ENCODE measurements at places on chromosomes 6 and 20. TPM values are rescaled to one million over a fixed set of nuclear protein-coding genes. Genes with fewer than 3 reads are reported as not detected.
A peak's percentile ranks its signal among the peaks of the same experiment; 100 is the strongest.

- DNase-seq: no peak
Measured at GRCh38 chr6:135325624-135326424, 144.7 kb downstream of the MYB start.

The CST7 gene
- total RNA-seq: 0.76 TPM

GRCh38 chr20:59771506-59772372 lies 161.7 kb downstream of the SYCP2 start:
- no peak for DNase-seq

DNA sequence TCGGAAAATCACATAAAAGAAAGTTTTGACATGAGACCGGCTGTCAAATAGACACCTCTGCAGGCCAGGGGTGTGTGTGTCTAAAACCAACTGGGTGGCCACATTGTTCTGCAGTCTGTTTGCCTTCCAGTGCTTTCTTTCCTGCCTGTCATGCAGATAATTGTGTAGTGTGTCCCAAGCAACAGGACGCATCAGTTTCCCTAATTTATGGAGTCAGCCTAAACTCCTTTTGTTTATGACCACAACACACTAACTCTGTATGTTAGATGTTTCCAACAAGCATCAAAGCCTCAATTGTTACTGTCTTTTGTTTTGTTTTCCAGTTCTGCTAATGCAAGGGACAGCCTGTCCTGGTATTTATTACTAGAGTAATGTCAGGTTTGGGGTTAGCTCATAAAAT lies 205.7 kb downstream of the ATXN1 start:
- DNase-seq: no peak

GRCh38 chr6:8881663-8882062 lies 446.3 kb upstream of the SLC35B3 start:
- DNase-seq: no peak

- DNase-seq: no peak
Measured at GRCh38 chr6:27899543-27899942, 12.7 kb downstream of the OR2B2 start.

The MAFB gene
- 21.8 TPM for total RNA-seq

GRCh38 chr6:46865221-46865620 lies 56.5 kb downstream of the ADGRF5 start:
- DNase-seq: no peak

- DNase-seq: no peak
Measured at GRCh38 chr6:41887331-41887751, 7.8 kb downstream of the USP49 start.

The BACH2 gene
- total RNA-seq: 2.8 TPM

The ZSCAN23 gene
- 2.9 TPM for total RNA-seq

The SLC12A5 gene
- 2.2 TPM for total RNA-seq

DNA sequence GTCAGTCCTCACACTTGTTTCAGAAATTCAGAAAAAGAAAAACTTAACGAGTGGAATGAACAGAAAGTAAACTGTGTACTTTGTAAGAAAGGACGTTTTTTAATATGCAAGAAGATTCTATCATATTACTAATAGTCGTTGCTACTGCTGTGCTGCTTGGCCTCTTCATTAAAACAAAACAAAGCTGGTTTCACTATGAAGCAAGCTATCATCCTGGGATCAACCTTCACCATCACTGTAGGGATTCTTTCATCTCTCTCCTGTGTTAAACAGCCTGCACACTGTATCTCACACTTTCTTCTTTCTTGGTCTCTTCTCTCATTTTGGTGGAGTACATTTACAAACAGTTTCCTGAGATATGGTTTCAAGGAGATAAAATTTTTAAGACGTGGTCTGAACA lies 284.2 kb downstream of the BTBD9 start:
- DNase-seq: no peak

DNA sequence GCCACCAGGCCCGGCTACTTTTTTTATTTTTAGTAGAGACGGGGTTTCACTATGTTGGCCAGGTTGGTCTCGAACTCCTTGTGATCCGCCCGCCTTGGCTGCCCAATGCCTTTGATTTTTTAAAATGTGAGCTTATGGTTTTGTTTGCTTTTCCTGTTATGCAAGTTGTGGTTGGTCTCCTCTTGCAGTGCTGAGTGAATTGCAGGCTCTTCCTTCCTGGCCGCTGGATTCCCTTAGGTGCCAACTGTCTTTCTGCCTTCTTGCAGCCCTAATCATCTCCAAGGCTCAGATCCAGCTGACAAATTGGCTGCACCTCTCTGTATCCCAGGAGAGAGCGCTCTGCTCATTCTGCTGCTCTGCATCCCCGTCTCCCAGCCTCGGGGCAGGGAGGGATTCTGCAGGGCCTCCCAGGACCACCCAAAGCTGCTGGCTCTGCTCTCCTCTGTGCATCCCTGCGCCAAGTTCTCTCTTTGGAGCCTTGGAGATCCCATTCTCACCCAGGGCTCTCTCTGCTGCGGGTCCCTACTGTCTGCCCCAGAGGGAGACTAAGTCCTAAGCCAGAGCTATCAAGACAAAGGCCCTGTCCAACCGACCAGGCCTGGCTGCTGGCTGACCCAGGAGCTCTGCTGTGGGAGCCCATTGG lies 14.1 kb upstream of the EMILIN3 start:
- DNase-seq: no peak

DNA sequence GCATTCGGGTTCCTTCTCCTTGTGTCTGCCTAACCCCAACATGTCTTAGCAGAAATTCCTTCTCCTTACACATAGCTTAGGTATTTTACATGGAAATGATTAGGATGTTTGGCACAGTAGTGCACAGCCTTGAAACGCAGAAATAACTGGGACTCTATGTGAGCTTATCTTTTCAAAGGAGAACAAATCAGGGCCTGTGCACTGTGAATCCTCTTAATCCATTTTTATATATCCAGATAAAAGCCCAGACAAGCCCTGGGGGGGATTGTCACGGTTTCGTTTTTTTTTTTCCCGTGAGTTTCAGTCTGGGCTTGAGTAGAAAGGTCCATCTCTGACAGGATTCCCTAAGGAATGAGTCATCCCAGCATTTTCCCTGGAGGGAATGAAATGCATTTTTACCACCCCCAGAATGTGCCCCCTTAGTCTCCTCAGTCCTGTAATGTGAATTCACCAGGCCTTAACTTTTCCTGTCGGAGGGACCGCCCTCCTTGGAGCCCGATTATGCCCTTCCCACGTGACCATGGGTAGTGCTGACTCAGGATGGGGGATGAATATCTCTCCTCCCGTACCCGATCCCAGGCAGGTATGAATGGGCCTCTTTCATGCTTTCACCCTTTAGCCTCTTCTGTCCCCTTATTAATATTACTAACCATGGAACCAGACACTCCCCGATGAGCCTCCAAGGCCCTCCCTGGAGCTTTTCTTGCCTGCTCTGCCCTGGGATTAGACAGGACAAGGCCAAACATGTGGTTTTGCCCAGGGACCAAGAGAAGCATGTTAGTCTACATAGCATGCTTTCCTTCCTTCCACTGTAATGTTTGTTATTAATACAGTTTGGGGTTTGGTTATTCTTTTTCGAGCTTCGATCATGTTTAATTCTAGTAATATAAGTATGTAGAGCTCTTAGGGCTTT lies 23.9 kb upstream of the NAA20 start:
- DNase-seq: peak; percentile 67

GRCh38 chr6:84026721-84027164 lies 6.8 kb upstream of the MRAP2 start:
- DNase-seq: no peak

- DNase-seq: no peak
Measured at GRCh38 chr6:47967843-47968242, 143.2 kb downstream of the PTCHD4 start.

The PSORS1C2 gene
- total RNA-seq: not detected

- peak; percentile 77 for DNase-seq
Measured at GRCh38 chr6:157273756-157274470, 49.4 kb downstream of the TMEM242 start.

The PGC gene
- 0.42 TPM for total RNA-seq

The IL17F gene
- total RNA-seq: not detected

The MAP1LC3A gene
- 79.7 TPM for total RNA-seq

DNA sequence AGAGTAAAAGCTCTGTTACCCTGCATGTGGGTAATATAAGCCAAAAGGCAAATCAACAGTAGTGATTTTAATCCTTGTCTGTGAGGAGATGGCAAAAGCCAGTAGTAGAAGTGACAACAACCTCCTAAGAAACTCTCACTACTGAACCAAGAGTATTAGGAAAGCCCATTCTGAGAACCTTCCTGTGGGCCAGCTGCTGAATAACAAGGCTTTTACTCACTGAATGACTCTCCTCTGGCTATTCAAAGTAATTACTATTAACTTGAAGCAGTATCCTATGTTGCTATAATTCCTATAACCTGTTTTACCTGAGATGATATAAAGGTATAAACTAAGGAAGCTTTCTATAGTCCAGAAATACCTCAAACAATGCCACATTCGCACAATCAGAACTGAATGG lies 55.1 kb downstream of the CHD6 start:
- no peak for DNase-seq

GRCh38 chr6:117961301-117961700 lies 54.2 kb downstream of the SLC35F1 start:
- DNase-seq: no peak

The HLA-DMB gene
- 14.0 TPM for total RNA-seq

Data from right cardiac atrium (tissue), 5 donors.